Esophagus mucosa (tissue), 1 donor: ENCODE measurements at places on chromosomes 12 and 14. TPM values are rescaled to one million over a fixed set of nuclear protein-coding genes. Genes with fewer than 3 reads are reported as not detected.

OSGEP gene
- 16.2 TPM for total RNA-seq

CDCA4 gene
- total RNA-seq: 21.8 TPM

MYL6B gene
- total RNA-seq: 54.2 TPM

TPPP2 gene
- total RNA-seq: not detected

CINP gene
- 29.6 TPM for total RNA-seq

ESPL1 gene
- total RNA-seq: 33.8 TPM

PLEKHD1 gene
- total RNA-seq: not detected

ENDOU gene
- total RNA-seq: 66.9 TPM

DDIT3 gene
- 34.8 TPM for total RNA-seq

TMPRSS12 gene
- not detected for total RNA-seq

OSBPL8 gene
- 62.6 TPM for total RNA-seq

TOMM20L gene
- not detected for total RNA-seq

PZP gene
- not detected for total RNA-seq

FAM181A gene
- not detected for total RNA-seq

LMNTD1 gene
- 0.32 TPM for total RNA-seq

LALBA gene
- total RNA-seq: not detected

CEP128 gene
- 4.2 TPM for total RNA-seq

CCDC184 gene
- total RNA-seq: 0.20 TPM

CCDC177 gene
- not detected for total RNA-seq

HOXC6 gene
- total RNA-seq: 1.6 TPM

ZC2HC1C gene
- total RNA-seq: 1.1 TPM

SLC10A1 gene
- not detected for total RNA-seq
